ENCODE measurements at places on chromosomes 12 and 14.

GRCh38 chr12:31234053-31234840 lies 91.7 kb downstream of the SINHCAF start:
- DNase-seq: no peak

DNA sequence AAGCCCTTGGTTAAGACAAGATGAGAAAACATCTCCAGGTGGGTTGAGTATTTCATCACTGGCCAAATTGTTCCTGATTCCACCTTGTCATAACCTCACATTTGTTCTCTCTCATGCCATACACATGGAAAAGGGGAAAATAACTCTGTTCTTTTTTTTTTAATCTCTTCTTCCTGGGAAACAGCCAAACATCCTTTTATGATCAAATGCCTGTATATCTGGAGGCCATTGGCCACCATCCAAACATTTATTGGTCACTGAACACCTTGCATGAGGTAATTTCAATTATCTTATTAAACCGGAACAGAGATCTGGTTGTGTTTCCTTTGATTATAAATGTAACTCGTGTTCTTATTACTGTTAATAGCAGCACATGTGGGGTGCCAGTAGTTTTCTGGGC lies 469.6 kb downstream of the NPAS3 start:
- DNase-seq: no peak

- no peak for DNase-seq
These were observed 57.0 kb downstream of the PHLDA1 start for GRCh38 chr12:75974323-75975187.

- no peak for DNase-seq
These were observed 104.3 kb upstream of the FKBP4 start for GRCh38 chr12:2690348-2691005.

DNA sequence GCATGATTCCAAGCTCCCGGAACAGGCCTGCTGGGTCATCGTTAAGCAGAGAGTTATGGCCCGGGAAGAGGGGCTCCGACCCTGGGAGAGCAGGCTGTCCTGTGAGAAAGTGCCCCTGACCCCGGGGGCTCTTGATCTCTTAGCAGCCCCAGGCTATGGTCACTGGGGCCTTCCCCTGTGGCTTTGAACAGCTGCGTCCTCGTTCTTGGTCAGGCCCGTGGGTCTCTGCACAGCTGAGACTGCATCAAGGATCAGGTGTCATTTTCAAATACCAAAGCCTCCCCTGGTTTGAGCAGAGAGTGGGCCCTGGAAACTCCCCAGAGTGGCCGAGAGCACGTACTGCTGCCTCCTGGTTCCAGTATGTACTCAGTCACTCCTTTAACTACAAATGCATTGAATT lies 114.8 kb downstream of the ESRRB start:
- DNase-seq: no peak

DNA sequence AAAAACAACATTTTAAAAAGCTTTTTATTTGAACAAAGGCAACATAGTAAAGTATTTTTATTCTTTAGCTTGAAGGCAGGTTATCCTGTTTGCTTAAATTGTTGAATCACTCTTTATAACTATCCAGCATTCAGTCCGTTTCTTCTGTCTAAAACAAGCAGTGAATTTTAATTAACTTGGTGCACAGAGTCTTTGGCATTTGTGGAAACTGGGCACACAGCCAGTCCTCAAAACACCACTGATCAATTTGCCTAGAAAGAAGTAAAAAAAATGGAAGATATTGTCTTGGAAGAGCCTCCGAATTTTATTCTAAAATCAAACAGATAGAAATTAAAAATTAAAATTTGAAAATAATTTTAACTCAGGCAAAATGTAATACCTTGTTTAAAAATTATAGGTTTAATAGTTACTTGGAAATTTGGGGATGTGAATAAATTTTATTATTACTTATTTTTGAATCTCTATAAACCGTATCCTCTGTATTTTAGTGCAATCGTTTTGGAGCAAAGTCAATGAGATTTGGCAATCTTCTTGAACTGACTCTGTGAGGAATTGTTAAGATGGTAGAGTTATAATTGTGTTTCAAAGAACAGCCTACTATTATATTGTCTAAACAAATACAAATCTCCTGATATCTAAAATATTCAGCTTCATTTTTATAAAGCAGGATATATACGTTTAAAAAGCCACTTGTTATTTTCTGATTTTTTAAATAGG lies 927.0 kb downstream of the SLC16A7 start:
- DNase-seq: no peak

DNA sequence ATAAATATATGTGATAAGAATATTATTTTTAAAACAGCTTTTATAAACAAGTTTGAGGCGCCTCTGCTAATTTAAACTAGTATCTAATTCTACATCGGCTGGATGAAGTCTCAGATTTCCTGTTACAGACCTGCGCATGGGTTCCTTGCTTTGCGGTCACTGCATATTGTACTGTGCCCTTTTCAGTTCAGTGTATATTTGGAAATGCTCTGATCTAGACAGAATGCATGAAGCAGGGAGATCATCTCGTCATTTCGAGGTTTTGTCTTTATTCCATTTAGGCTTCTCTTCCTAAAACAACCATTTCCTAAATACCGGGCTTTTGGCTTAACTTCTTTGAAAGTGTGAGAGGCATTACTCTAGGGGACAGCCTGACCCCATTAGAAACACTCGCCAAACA lies 25.6 kb downstream of the CRACR2A start:
- DNase-seq: peak; percentile 21

- DNase-seq: no peak
These were observed 80.6 kb downstream of the DDX51 start for GRCh38 chr12:132063491-132063890.

- DNase-seq: no peak
These were observed 6.4 kb upstream of the ENDOU start for GRCh38 chr12:47731723-47732122.

DNA sequence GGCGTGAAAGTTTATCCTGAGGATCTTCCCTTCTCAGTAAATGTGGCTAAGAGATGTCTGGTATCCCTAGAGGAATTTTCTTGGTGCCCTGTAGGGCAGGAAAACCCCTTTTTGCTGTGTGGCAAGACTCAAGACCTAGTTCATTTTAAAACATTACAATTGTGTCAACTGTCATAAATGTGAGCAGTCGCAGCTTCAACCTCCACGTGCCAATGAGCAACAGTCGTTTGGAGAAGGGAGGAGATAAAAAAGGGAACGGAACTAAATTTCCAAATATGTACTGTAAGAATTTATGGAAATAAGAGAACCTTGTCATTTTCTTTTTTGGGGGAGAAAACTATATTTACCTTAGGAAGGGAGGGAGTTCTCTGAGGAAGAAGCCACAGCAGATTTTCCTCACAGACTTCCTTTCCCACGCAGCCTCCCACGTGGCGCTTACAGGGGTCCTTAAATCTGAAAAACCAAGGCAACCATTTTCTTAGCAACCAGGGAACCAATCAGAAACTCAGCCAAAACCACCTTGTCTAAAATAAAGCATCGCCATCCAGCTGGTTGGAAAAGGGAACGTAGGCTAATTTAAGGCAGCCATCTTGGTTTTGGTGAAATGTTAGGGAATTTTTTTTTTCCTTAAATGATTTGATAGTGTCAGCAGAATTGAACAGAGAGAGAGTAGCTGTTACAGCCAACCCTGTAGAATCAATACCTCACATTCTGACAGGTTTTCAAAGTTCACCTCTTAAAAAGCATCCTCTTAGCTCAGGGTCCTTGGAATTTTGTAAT lies 99.1 kb downstream of the FIGNL2 start:
- no peak for DNase-seq

DNA sequence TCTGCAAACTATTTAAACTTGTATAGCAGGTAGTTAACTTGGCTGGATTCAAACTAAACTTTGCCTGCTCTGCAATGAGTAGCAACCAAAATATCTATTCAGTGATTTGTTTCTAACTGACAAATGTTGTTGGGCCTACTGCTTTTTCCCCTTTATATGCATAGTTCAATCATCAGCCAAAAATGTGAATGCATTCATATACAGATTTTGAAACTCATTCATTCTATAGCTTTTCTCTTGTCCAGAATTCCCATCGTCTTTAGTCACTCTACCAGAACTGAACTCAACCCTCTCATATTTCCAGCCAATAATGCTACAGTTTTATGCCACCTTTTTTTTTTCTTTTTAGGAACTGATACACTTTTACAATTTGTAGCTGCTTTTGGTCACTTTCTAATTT lies 599.8 kb downstream of the RPL10L start:
- no peak for DNase-seq

- DNase-seq: no peak
These were observed 47.2 kb downstream of the CCDC91 start for GRCh38 chr12:28237423-28237822.

DNA sequence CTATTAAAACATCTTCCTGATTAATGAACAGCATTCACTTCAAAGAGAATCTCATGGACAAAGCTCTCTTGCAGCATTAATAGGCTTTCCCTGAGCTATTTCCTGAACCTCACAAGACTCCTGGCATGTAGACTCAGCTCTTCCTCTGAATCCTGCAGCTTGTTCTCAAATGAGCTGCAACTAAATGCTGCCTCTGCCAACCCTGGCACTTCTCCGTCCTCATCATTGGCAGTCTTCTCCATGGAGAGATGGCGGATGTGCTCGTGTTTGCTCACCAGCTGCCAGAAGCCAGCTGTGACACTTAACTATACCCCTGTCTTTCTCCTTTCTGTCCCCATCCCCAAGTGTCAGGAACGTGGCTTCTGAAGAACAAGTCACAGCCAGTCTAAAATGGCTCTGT lies 232.1 kb downstream of the FOXN3 start:
- no peak for DNase-seq

- DNase-seq: no peak
These were observed 54.6 kb downstream of the ARF6 start for GRCh38 chr14:49947506-49947905.

- DNase-seq: no peak
These were observed 6.5 kb downstream of the ERC1 start for GRCh38 chr12:997505-997904.

Data from T-helper 2 cell (primary cell).